IMR-90 (cell line): ENCODE measurements at places on chromosomes 4 and X. TPM values are rescaled to one million over a fixed set of nuclear protein-coding genes. Genes with fewer than 3 reads are reported as not detected.
A peak's percentile ranks its signal among the peaks of the same experiment; 100 is the strongest.

DNA sequence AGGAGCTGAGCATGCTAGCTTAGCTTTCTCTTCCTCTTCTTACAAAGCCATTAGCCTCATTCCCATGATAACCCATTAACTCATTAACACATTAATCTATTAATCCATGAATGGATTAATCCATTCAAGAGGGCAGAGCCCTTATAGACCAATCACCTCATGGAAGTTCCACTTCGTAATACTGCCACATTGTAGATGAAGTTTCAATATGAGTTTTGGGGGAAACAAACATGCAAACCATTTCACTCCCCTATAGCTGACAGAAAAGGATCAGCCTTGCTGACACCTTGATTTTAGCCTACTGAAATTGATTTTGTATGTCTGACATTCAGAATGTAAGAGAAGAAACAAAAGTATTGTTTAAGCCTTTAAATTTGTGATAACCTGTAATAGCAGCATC, 251.8 kb upstream of the GALNTL6 start:
- no peaks in the 10 kb centered on the region for H3K36me3 ChIP-seq
- H3K4me1 ChIP-seq = no peaks in the 10 kb centered on the region
- H3K4me3 ChIP-seq = no peak overlapping the region
- no peak overlapping the region for H3K27ac ChIP-seq
- H3K27me3 ChIP-seq = no peaks in the 10 kb centered on the region

PRDM8 gene
- total RNA-seq = 5.0 and 5.7 TPM in 2 replicates

GRCh38 chr4:159382856-159383561, 280.1 kb downstream of the RAPGEF2 start:
- no peak overlapping the region for H3K4me3 ChIP-seq
- no peaks in the 10 kb centered on the region for H3K36me3 ChIP-seq
- H3K27ac ChIP-seq = no peak overlapping the region
- no peak for DNase-seq
- H3K4me1 ChIP-seq = no peaks in the 10 kb centered on the region

DNA sequence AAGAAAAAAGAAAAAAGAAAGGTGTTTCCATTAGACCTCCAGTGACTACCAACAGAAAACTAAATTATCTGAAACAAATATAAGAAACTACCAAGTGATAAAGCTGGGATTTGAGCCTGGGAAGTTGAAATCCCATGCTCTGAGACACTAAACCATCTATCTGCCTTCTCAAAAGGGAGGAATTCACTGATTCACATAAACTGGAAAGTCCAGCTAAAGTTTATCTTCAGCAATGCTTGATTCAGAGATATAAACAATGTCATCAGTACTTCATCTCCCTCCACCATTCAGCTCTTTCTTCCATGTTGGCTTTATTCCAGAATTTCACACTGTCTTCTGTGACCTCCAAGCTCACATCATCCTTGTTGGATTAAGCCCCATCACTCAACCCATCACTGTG, 96.3 kb downstream of the IQCM start:
- H3K4me3 ChIP-seq = no peak overlapping the region
- no peak overlapping the region for H3K27ac ChIP-seq
- H3K27me3 ChIP-seq = no peaks in the 10 kb centered on the region
- H3K36me3 ChIP-seq = no peaks in the 10 kb centered on the region

DNA sequence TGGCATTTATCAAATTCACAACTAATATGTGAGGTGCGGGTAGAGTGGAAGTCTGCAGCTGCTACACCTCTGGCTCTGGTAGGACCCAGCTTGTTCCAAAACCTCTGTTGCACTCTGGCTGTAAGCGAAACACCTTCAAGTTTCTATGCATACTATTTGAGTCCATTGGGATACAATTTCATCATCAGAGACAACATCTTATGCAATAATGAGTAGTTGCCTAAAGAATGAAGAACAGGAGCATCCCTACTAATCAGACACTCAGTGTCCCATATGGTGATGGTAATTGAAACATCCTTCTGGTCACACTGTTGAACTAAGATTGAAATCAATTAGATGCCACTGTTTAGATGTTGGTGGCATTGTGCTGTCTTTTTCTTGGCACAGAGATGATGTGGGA, 178.4 kb downstream of the MGST2 start:
- no peak overlapping the region for H3K4me3 ChIP-seq
- no peak for DNase-seq
- H3K27ac ChIP-seq = no peak overlapping the region
- H3K27me3 ChIP-seq = no peaks in the 10 kb centered on the region
- no peaks in the 10 kb centered on the region for H3K36me3 ChIP-seq
- no peaks in the 10 kb centered on the region for H3K4me1 ChIP-seq

ARMCX1 gene
- total RNA-seq = 22.9 and 31.1 TPM in 2 replicates

GPRASP1 gene
- total RNA-seq = 1.3 and 1.7 TPM in 2 replicates

FRAS1 gene
- under 0.01 TPM in 2 replicates for total RNA-seq

DNA sequence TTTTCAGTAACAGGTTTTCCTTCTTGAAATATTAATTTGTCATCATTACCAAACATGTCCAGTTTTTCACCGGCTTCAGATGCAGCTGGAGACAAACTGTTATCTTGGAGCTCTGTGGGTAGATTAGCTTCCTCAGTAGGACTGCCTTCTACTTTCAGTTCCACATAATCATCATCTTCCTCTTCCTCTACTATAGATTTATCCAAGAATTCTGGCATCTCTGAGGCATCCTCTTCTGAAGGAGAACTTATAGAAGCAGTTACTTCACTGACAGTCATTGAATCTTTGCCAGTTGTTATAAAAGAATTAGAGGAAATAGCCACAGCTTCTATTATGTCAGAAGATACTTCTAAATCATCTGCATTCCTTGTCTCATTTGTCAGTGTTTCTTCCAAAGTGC, 162.9 kb downstream of the LRBA start:
- DNase-seq = no peak
- H3K36me3 ChIP-seq = no peaks in the 10 kb centered on the region

DNA sequence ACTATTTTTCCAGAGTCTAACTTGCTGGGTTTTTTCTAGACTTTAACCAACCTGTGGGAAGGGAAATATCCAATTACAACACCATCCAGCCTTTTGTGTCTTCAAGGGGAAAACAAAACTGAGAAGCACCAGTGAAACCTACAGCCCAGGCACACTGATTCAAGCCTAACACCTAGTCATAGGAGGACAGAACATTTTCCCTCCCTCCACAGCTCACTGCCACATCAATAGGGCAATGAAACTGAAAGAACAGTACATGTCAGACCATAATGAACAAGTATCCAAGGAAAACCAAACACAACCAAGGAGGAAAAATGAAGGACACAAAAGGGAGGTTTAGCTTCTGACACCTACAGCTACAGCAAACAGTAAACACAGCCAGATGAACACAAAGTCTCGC, 17.6 kb downstream of the MAGEA8 start:
- no peak overlapping the region for H3K4me3 ChIP-seq
- no peaks in the 10 kb centered on the region for H3K36me3 ChIP-seq
- no peak overlapping the region for H3K27ac ChIP-seq
- H3K4me1 ChIP-seq = no peaks in the 10 kb centered on the region
- H3K27me3 ChIP-seq = no peaks in the 10 kb centered on the region
- no peak for DNase-seq

DNA sequence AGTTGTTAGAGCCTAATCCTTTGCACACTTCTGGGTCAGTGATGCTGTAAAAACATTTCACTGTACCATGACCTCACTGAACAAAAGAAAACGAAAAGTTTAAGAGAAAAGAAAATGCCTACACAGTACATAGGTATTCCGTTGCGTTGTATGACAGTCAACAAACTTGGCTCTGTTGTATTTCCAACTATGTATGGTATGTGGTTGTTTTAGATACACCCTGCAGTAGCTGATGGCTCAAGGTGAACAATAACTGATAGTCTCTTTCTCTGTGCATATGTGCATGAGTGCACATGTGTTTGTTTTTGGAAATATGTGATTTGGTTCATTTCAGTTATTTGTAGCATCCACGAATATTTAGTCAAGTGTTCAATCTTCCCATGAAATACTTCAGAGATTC, 176.0 kb downstream of the BMPR1B start:
- no peak overlapping the region for H3K4me3 ChIP-seq
- H3K27me3 ChIP-seq = no peaks in the 10 kb centered on the region
- peaks cover 5% of the 10 kb centered on the region for H3K4me1 ChIP-seq
- DNase-seq = peak; percentile 6

CXCL10 gene
- total RNA-seq = 0.18 and 0.28 TPM in 2 replicates

DNA sequence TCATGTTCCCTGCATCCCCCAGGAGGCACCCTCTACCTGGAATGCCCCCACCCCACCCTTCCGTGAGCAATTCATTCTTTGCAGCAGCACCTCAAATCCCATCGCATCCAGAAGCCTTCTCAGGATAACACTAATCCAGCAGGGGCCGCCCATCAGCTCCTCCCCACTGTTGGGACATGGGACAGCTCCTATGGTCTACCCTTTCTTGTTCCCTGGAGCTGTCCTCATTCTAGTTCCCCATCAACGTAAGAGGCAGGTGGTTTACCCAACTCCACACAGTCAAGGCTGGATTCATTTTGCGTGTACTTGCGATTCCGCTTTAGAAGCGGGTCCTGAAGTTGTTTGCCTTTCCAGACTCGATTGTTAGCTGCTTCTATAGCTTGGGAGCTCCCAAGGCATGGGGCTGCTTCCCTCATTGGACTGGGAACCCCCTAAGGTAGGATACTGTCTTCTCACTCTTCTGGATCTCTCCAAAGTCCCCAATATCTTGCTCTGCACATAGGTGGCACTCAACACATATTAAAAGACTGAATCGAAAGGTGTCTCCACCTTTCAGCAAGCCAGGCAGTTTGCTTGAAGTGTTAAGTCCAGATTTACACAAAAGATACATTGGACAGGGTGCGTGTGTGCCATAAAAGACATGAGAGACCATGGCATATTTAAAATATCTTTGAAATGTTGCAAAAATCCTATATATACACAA, 942 bp upstream of the APLN start:
- DNase-seq = no peak
- H3K36me3 ChIP-seq = no peaks in the 10 kb centered on the region
- peaks cover 3% of the 10 kb centered on the region; the same call in 1 of the 2 replicates for H3K4me1 ChIP-seq
- no peak overlapping the region for H3K27ac ChIP-seq
- no peak overlapping the region for H3K4me3 ChIP-seq

GUCY1A1 gene
- total RNA-seq = 0.28 and 0.54 TPM in 2 replicates
